ENCODE measurements at places on chromosomes 16 and 17.

- DNase-seq, result no peak
Measured at GRCh38 chr17:57309479-57309878, 53.2 kb downstream of the MSI2 start.

DNA sequence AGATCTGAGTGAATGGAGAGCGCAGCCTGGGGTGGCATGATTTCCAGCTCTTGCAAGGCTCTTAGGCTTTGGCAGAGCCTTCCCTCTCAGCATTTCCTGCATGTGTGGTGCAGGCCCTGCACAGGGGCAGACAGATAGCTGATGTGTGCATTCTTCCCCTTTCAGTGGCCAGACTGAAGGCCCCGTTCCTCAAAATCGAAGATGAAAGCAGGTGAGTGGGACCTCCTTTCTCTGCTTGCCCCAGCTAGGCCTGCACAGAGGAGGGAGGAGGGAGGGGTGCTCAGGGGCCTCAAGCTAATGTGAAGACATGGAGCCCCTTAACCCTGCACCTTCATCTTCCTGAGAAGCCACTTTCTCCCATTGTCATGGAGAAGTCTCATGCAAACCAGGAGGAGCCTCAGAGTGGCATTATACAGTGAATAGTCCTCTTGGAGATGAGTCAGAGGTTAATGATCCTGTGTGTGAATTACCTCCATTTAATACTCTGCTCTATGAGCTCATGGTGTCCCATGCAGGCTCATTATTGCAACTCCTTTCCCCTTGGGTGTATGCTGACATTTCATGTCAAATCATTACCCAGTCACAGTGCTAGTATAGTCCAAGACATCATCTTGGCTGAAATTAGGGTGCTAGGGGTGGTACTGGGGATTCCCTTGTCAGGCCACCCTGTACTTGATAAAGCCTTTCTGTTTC lies 20.4 kb upstream of the ADAM11 start:
- no peak for DNase-seq

- no peak for DNase-seq
Measured at GRCh38 chr16:22625967-22626366, 115.3 kb downstream of the NPIPB5 start.

DNA sequence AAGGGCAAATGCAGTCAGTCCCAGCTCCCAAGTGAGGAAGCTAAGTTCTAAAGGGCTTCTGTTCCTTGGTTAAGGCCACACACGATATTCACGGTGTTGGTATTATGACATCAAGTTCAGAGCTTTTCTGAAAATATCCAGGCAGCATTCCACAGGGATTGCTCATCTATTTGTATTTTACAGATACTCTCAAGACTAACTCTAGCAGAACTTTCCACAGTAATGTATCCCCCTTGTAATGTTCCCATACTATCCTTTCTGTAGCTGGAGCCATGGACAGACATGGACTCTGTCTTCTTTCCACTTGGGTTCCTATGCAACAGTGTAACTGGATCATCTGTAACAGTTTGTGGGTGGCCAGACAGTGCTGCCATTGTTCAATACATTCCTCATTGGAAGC lies 13.5 kb downstream of the SDR42E1 start:
- no peak for DNase-seq

DNA sequence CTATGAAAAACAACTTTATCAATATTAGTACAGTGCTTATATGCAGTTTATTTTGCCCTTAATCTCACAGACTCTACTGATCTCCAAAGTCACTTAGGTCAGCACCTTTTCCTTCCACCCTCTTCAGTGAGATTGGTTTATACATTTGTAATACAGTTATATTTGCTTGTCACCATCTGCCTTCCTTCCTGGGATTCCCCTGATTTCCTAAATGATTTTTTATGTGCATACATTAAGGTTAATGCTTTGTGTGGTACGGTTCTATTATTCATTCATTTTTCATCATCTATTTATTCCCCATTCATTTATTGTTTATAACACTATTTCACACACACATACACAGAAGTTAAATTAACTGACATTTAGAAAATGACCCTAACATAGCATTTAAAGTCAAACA lies 419.8 kb upstream of the CDH11 start:
- no peak for DNase-seq

GRCh38 chr16:74372369-74372768 lies 3.7 kb upstream of the NPIPB15 start:
- DNase-seq, result no peak

All from brain (organoid and tissue), 16 donors.